ENCODE measurements at places on chromosomes 1 and 21.
A peak's percentile ranks its signal among the peaks of the same experiment; 100 is the strongest.

DNA sequence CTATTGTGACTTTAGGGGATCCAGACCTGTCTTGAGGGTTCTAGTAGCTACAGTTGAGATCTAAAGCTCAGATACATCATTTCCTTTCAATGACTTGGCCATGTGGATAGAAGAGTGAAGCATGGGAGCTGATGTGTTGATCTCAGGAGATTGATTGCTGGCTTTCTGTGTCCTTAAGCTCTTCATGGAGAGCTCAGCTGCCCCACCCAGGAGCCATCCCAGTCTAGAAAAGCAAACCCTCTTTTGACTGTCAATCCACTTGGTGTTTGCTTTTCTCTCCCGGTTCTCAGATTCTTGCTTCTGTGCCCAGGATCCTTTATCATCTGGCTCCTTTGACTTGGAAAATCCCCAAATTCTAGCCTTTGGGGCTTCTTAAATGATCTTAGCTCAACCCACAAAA is 87.2 kb downstream of the ATP1A1 start:
- peak; percentile 53 for DNase-seq

DNA sequence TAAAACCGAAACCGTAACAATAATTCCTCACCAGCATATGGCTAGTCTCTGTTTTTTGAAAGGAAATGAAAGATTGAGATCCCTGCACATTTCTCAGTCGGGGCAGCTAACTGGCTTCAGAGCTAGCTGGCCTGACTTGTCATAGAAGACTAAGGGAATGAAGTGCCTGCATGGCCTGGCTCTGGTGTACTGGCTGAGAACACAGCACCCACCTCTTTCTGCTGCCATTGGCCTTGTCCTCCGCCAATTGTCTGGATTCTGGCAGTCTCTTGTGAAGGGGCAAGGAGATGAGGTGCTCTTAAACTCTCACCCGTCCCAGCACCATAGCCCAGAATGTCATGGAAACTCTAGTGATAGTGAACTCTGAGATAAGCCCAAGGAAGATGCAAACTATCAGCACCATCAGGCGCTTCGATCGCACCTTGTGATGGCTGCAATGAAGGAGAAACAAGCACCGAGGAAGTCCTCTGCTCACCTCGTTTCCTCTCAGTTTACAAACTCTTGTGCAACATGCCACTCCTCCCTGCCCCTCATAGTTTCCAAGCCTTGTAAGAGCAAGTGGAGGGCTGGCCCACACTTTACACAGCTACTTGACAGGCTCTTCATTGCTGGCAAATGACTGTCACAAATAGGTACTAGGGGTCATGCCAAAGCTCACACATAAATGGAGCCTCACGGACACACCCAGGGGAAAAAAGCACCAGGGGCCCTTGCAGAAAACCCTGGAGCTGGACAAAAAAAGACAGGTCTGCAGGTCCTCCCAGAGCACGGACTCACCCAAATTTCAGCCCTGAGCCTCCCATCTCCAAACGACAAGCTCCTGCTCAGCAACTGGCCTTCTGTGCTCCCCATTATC is 16.4 kb downstream of the INPP5B start:
- no peak for DNase-seq

DNA sequence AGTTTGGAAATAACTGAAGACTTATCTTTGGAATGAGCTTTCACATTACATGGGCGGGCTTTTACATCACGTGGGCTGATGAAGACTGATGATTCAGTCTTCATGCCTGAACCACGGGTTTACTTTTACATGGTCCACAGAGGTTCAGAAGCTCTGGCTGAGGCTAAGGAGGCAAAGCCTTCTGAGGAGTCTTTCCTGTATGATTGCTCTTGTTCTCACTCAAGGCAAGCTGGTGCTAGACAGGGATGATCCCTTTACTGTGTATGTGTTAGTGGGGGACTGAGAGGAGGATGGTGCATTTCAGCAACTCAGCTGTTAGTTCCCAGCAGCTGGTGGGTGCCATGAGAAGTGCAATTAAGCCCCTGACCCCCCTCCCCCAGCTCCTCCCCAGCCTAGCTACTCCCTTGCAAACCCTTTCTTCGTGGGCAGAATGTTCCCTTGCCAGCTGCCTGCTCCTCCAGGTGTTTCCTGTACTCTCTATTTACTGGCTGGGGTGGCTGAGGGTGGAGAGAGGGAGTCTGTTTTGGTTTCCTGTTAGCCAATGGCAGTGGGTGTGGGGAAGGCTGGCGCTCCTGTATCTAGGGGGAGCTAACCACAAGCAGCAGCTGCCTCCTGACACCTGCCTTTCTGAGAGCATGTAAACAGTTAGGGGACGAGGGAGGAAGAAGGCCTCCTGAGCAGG is 15.4 kb downstream of the BTG2 start:
- peak; percentile 71 for DNase-seq

GRCh38 chr1:160879056-160879455 is 5.9 kb downstream of the ITLN1 start:
- DNase-seq, result no peak

DNA sequence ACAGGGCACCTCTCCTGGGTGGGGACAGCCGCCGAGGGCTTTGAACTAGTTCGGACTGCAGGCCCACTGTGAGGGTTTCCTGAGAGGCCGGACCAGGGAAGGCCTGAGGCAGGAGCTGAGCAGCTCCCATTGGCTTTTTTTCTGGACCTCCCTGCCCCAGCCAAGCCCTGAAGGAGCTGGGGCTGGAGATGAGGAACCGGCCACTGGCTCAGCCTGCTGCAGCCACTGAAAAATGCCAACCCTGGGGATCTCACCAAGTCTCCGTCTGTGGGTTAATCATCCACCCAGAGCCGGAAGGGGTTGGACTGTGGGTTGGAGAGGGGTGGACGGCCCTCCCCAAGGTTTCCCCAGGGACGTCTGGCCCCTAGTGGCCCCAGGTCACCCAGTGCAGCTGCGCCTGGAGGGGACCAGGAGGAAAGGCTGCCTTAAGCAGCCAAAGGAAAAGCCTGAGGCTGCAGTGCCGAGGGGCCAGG is 2.5 kb downstream of the VWA1 start:
- DNase-seq, result no peak

GRCh38 chr21:17488620-17489019 is 24.2 kb upstream of the CXADR start:
- DNase-seq, result no peak

- DNase-seq, result no peak
Measured at GRCh38 chr21:46121286-46122221, 23.6 kb downstream of the COL6A2 start.

DNA sequence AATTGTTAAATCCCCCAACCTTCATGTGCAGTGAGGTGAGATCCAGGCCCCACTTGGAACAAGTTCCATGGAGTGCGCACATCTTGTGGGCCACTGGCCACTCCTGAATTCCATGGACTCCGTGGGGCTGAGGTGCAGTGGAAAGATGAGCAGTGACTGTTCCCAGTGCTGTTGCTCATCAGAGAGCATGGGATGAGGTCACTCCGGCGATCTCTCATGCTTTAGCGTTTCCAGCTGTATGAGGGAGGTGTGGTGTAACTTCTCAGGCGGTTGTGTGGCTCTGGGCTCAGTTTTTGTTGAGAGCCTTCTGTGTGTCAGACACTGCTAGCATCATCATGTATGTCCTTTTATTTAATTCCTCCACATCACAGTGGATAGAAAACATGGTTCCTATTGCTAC is 96.2 kb downstream of the GALNT2 start:
- DNase-seq, result peak; percentile 31

DNA sequence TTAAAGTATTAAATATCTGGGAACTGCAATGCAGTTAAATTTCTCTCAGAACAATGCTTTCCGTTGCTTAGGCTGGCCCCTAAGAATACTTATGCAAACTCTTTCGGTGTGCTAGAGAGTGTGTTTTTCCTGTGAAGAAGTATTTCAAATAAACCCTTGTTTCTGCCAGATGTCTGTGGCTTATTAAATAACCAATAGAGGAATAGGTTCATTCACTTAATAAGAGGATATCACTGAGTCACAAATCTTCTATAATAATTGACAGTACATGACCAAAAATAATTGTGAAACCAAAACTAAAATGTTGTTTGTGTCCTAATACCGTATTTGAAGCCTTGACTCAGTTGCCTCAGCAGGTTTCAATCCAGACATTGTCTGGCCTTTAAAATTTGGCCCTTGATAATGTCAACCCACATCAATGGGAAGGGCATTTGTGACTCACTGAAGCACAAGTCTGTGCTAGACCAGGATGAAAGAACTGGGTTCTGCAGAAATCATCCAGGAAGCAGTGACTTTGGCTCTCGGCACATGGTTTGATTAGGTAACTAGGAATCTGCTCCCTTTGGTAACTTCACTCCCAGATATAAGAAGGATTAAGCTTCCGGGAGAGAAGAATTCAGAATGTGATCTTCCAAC is 104.2 kb upstream of the BARHL2 start:
- no peak for DNase-seq

- no peak for DNase-seq
Measured at GRCh38 chr1:150582371-150582770, 3.0 kb upstream of the MCL1 start.

DNA sequence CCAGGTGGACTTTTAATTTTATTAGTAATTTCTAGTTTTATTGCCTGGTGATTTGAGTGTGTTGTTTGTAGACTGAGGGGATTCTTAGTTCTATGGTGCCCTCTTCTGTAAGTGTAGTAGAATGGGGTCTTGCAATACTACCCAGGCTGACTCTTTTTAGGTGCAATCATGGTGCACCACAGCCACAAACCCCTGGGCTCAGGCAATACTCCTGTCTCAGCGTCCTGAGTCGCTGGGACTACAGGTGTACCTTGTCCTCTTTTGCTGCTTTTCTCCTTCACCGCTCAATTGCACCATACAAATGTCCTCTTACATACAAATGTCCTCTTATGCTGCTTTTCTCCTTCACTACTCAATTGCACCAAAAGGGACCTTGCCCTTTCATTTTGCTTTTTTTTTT is 43.1 kb downstream of the SCP2 start:
- peak; percentile 42 for DNase-seq

DNA sequence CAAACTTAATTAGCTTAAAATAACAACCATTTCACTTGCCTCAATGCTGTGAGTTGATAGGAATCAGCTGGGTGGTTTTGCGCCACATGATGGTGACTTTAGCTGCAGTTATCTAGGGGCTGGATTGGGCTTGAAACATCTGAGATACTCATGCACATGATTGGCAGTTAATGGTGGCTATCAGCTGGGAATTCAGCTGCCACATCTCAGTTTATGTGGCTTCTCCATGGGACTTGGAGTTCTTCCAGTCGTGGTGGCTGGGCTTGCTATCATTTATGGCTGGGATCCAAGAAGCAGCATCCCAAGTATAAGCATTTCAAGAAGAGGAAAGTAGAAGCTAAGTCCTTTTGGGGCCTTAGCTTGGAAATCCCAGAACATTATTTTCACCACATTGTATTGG is 36.4 kb downstream of the PDC start:
- DNase-seq, result no peak

GRCh38 chr1:17719874-17720273 is 35.3 kb upstream of the ACTL8 start:
- DNase-seq, result peak; percentile 1

DNA sequence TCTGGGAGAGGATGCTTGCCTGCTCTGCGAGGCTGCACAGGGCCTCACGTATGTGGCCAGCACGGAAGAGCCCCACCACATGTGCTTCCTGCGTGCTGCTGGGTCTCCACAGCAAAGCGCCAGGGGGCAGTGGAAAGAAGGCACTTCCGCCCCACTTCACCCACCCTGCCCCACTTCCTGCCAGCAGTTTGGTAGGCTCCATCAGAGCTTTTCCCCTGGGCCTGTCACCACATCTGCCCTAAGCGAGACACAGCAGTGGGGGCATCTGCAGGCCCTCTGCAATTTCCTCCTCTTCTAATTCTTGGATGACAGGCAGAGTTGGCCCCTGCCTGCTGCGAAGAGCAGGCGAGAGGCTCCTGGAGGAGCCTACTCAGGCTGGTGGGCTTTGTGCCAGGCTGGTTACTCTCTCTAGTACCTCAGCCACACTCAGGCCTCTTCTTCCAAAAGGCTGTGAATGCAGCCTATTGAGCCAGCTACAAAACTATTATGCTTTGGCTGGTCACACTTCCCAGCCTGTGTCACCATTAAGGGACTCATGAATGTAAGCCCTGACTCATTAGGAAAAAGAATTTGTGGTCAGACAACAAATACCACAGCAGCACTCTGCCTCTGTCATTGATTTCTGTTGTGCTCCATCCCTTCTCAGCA is 25.0 kb downstream of the CD244 start:
- DNase-seq, result no peak

DNA sequence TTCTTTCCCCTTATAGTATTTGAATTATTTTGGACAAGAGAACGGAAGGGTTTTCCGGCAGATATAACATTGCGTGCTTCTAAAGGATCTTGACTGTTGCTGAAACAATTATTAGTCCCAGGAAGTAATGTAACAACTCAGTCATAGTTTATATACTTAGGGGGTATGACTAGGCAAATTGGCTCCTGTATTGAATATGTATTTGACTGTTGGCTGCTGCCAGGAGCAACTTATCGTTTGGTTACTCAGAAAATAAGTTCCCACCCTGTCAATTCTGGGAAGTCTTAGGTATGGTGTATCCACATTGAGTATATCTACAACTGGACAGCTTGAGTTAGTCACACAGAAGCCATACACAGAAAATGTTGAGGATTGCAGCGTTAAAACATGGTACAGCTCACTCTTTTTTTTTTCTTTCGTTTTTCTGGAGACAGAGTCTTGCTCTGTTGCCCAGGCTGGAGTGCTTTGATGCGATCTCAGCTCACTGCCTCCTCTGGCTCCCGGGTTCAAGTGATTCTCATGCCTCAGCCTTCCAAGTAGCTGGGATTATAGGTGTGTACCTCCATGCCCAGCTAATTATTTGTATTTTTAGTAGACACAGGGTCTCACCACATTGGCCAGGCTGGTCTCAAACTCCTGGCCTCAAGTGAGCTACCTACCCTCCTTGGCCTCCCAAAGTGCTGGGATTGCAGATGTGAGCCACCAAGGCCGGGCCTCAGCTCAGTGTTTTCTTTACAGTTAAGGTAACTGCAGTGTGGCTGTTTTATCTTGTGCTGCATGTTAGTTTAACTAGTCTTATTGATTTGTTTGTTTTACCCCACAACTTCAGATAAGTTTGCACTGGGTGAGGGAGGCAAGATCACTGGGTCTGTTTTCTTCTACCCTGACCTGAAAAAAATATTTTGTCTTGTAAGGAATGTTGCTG is 10.2 kb downstream of the SMAP2 start:
- peak; percentile 84 for DNase-seq

- DNase-seq, result no peak
Measured at GRCh38 chr1:37493336-37494098, 19.1 kb downstream of the ZC3H12A start.

DNA sequence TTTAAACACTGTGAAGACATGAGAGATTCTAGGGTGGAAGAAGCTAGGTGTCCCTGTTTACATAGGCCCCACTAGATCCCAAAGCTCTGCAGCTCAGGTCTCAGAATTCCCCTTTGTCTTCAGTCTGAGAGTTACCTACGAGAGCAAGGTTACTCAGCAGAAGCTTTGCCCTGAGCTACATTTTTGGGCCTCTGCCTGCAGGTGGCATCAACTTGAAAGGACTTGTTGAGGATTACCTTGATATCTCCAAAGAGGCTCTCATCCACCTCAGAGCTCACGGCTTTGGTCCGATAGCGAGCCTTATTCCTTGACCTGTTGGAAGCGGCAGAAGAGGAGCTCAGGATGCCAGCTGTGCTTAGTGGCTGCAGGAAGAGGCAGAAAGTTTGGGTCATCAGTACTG is 7.0 kb downstream of the CFAP45 start:
- DNase-seq, result no peak

Measured in fibroblast of the aortic adventitia (primary cell).